ENCODE measurements at places on chromosomes 12 and 14.
A peak's percentile ranks its signal among the peaks of the same experiment; 100 is the strongest.

GRCh38 chr12:223841-224240 is 9.9 kb upstream of the SLC6A12 start:
- no peak for DNase-seq

GRCh38 chr14:93305725-93306418 is 27.0 kb downstream of the BTBD7 start:
- DNase-seq: no peak

GRCh38 chr12:108403952-108404351 is 64.8 kb upstream of the CMKLR1 start:
- DNase-seq: peak; percentile 9

DNA sequence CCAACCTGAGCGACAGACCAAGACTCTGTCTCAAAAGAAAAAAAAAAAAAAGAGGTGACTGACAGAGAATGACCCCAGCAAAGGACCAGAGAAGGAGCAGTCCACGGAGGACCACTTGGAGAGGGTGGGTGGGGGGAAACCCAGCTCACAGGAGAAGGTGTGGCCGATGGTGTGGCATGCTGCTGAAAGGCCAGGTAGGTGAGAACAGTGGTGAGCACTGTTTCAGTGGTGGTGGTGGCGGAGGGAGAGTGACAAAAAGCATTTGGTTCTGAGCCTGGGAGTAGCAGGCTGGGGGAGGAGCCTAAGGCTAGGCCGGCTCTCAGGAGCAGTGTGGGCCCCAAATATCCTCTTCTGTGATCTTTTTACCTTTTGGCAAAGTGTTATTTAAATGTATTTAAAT is 63.8 kb downstream of the IRF2BPL start:
- DNase-seq: no peak

DNA sequence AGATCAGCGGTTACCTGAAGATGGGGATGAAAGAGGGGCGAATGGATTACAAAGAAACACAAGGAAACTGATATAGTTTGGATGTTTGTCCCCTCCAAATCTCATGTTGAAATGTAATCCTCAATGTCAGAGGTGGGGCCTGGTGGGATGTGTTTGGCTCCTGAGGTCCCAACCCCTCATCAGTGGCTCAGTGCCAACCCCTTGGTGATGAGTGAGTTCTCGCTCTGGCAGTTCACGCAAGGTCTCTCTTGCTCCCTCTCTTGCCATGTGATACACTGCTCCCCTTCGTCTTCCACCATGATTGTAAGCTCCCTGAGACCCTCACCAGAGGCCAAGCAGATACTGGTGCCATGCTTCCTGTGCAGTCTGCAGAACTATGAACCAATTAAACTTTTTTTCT is 28.0 kb downstream of the ITGA7 start:
- no peak for DNase-seq

DNA sequence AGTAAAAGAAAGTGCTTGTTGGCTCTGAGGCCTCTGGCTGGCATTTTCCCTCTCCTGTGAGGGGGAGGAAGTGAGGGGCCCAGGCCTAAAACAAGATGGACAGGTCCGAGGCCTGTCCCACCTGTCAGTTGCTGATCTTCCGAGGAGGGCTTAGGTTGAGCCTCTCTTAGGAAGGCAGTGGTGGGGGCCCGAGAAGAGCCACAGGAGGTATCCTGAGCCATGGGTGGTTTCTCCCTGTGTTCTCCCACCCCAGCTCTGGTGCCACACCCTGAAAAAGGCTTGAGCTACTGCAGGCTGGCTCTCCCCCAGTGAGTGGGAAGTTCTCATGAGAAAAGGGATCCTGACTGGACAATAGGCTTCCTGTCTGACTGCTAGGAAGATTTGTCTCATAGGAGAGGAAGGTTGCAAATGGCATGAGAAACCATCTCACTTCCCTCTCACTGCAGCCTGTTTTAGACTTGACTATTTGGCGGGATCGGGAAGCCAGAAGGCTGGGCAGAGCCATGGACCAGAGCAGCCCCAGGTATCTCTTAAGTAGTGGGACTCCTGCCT is 72.1 kb upstream of the SRSF5 start:
- no peak for DNase-seq

- no peak for DNase-seq
These were observed 93.7 kb downstream of the VCPKMT start for GRCh38 chr14:50022661-50023060.

GRCh38 chr12:10131111-10131690 is 1.2 kb upstream of the CLEC7A start:
- no peak for DNase-seq

DNA sequence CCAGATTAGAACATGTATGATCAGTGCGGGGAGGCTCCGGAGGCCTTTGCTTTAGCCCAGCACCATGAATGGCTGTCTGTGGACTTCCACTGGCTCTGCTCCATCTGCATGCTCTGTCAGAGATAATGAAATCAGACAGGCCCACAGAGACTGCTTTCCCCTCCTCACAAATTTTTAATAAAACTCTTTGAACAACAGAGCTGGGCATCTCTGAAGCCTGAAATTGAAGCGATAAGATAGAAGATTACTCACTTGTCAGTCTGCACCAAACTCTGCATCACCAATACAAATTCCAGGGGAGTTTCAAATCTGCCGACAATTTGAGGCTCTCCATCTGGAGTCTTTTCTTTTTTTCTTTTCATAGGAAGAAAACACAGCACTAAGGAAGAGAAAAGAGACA is 110.0 kb downstream of the DYRK2 start:
- peak; percentile 87 for DNase-seq

DNA sequence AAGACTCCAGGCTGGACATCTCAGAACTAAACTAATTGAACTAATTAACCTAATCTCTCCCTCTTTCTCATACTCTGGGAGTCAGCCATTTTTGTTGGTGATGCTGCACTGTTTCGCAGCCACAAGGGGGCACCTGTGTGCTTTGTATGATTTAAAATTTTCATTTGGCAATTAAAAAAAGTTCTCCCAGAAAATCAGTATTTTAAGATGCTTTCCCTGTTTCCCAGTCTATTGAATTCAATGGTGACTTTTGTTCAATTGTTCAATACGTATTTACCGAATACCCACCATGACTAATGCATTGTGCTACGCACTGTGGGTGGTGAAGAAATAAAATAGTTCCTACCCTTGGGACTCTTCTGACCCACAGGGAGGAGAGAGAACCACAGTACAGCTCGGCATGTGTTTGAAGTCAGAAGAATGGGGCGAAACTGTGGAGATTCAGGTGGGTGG is 63.7 kb downstream of the ZNF664 start:
- DNase-seq: peak; percentile 90

DNA sequence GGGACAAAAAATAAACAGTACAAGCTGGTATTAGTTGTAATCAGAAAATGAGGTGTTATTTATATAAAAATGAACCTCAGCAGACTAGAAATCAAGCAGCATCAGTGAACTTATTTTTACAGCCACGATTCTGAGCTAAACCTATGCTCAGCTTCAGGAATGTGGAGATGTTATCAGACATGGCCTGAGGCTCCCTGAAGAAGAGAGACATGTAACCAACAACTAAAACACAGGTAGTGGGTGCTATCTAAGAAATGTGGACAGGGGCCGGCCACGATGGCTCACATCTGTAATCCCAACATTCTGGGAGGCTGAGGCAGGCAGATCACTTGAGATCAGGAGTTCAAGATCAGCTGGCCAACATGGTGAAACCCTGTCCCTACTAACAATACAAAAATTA is 534.3 kb downstream of the VRK1 start:
- no peak for DNase-seq

DNA sequence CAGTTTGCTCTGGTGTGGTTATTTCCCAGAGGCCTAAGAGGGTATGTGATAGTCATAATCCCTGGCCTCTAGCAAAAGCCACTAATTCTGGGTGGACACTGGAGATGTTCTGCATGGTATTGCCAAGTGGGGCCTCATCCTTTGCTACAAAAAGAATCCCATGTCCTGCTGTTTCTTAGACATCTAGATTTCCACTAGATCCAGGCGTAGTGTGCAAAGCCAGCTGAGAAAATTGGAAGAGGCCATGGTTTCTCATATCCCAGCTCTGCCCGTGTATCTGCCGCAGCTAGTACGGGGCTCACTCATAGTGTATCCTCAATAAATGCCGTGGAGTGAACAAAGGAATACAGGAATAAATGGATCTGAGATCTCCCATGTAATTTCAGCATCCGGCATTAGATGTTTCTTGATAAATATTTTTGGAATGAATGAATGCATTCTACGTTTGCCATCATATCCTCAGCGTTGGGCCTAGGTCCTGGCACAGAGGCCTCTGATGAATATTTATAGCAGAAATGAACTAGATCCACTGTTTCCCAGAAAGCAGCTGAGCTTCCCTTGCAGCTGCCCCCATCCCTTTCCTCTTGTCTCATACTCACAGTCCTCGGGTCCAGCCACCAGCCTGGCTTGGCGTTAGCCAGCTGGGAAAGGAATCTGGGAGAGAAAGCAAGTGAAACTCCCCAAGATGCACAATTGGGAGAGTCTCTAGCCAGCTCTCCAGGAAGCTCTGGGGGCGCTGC is 76.3 kb upstream of the NOS1 start:
- no peak for DNase-seq

DNA sequence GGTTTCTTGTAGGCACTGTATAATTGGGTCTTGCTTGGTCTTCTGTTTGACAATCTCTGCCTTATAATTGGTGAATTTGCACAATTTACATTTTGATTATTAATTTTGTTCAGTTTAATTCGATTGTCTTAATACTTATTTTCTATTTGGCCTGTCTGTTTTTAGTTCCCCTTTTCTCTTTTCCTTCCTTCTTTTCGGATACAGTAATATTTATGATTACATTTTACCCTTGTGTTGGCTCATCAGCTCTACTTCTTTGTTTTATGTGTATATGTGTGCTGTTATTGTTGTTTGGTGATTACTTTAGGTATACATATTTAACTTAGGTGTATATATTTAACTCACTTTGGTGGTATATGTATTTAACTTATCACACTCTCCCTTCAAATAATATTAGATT is 12.8 kb upstream of the BEGAIN start:
- DNase-seq: no peak

DNA sequence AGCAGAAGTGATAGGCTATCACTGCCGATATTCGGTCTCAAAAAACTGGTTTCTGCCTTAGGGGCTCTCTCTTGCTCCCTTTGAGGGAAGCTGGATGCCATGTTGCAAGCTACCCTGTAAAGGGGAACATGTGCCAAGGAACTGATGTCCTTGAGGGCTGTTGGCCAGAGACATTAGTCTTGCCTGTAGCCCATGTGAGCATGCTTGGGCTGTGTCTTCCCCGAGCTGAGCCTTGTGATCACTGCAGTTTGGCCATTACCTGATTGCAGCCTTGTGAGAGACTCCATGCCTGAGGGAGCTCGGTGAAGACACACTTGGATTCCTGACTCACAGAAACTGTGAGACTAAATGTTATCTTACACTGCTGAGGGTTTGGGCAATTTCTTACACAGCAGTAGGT is 18.8 kb downstream of the RTRAF start:
- no peak for DNase-seq

DNA sequence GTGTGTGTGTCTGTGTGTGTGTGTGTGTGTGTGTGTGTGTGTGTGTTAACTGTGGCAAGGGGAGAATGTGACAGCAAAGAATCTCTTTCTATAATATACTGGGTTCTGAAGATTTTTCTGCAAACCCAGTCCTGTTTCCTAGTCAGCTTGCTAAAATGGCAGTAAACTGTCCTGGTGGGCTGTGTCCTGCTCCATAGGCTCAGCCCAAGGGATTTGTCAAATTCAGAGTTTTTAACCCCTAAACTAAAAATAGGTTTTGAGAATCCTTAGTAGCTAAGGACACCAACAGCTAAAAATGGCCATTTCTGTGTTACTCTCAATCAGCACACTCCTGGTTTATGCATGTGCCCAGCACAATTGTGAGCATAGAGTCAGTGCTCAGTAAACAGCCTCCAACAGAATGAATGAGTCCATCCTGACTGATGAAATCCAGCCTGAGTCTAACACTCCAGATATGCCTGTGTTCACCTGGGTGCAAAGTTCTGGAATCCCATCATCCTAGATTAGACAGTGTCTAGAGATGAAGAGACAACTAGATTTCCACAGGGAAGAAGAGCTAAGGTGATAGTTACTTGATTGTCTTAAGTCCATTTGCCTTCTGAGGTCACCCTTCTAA is 192.6 kb downstream of the TTC6 start:
- no peak for DNase-seq

GRCh38 chr14:95518045-95518751 is 1.7 kb upstream of the SYNE3 start:
- no peak for DNase-seq

DNA sequence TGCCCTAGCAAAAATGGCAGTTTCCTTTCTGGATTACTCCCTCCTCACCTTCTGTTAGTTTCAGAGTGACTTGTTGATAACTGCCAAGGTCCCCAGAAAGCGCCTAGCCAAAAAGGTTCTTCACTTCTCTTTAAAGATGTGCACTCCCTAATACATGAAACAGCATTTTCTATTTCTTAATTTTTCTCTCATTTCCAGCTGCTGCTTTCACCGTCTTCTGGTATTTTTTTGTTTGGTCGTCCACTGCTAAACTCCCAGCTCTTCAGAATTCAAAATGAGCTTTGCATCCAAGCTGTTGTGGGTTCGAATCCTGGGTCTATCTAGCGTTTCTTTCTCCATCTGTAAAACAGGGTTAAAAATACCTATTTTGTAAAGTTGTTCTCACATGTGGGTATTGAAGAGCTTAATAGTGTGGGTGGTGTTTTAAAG is 397 bp upstream of the BORCS5 start:
- no peak for DNase-seq
